ENCODE measurements at places on chromosomes 1 and 21.

- no peak for DNase-seq
Measured at GRCh38 chr1:25128121-25128621, 104.1 kb downstream of the SYF2 start.

DNA sequence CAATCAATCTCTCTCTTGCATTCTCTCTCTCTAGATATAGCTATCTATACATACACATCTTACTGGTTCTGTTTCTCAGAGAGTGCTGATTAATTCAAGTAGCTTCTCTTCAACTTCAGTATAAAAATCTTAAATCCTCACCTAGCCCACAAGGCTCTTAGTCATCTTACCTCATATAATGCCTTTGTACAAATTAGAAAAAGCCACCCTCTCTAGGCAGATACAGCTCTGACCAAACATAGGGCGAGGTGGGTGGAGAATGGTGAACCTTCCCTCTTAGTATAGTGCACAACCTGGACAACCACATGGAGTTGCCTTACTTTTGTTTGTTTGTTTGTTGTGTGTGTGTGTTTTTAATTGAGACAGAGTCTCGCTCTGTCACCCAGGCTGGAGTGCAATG is 5.1 kb upstream of the INAVA start:
- no peak for DNase-seq

GRCh38 chr1:33128781-33129180 is 47.8 kb downstream of the AZIN2 start:
- DNase-seq = no peak

DNA sequence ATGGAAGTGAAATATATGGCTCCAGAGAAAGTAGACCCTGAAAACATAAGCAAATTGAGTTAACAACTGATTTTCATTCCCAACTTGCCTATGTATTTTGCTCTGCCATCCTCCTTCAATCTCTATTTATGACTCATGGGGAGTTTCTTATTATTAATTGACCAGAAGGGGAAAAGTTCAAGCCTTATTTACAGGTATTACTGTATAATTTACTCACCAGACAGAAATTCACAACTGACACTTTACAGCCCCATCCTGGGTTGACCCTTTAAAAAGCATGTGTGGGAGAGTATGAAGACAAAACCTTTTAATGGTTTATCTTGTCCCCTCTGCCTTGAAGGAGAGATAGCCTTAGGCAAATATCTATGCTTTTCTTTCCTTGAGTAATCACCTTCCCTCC is 39.8 kb upstream of the C1orf53 start:
- no peak for DNase-seq

GRCh38 chr1:1425426-1425752 is 4.3 kb upstream of the ANKRD65 start:
- no peak for DNase-seq

- DNase-seq = no peak
Measured at GRCh38 chr1:222995236-222995580, 147.8 kb downstream of the TLR5 start.

GRCh38 chr1:8247811-8248436 is 70.0 kb upstream of the SLC45A1 start:
- no peak for DNase-seq

GRCh38 chr1:201085902-201086735 is 26.1 kb downstream of the CACNA1S start:
- DNase-seq = peak; percentile 7

GRCh38 chr1:8382051-8382505 is 64.2 kb downstream of the SLC45A1 start:
- DNase-seq = no peak

DNA sequence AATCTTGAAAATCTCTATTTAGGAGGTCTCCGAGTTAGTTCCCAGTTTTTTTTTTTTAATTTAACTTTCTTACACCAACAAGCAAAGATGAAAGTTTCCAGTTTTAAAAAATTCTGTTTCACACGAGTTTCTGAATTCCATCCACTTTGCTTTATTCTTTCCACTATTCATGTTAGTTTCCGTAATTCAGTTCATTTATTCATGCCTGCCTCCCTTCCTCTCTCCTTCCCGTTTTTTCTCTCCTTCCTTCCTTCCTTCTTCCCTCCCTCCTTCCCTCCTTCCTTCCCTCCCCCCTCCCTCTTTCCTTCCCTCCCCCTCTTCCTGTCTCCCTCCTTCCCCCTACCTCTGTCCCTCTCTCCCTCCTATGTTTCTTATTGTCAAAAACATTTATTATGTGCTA is 22.3 kb downstream of the ADGRL2 start:
- no peak for DNase-seq

- no peak for DNase-seq
Measured at GRCh38 chr1:29355375-29355774, 119.1 kb downstream of the PTPRU start.

DNA sequence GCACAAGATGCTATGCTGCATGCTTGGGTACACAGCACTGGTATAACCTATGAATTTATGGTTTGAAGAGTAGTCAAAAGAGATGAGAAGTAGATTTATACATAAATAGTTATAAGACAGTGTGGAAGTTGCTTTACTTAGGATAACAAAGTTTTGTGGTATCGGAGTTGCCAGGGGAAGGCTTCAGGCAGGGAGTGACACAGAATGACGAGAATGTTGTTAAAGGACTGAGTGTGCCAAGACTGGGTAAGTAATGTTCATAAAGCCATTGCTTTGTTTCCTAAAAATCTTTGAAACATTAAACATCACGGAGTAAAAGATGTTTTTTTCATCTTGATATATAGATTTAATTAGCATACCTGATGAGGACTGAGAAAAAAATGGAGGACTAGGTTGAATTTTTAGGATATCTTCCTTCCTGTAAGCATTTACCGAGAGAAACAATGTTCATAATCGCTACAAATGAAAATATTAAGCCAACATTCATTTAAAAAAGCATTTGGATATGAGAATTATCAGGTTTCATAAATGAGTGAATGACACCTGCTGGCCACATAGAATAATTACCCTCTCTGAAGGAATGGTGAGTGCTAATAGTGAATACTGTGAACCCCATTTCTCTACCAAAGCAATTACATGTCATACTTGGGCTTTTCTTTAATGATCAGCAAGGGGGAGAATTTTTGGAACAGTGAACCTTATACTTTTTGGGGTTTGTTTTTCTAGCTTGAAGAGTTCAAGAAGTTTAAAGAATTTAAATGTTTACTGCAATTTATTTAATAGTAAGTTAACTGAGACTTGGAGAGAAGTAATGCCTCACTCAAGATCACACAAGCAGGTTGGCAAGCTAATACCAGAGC is 28.4 kb downstream of the EXTL2 start:
- DNase-seq = no peak

DNA sequence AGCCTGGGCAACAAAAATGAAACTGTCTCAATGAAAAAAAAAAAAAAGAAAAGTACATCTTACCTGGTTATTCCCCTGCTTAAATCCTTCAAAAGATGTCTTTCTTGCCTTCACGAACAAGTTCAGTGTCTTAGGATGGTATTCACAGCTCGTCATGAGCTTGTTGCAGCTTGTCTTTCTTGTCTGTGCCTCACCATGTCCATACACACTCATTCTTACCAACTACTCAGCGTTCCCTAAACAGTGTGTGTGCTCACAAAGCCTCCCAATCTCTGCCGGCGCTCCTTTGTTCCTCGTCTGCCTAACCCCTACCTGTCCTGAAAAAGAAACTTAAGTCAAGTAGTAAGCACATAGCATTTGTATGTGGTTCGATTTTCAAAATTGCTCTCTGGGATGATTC is 31.1 kb downstream of the UBE4B start:
- DNase-seq = no peak

DNA sequence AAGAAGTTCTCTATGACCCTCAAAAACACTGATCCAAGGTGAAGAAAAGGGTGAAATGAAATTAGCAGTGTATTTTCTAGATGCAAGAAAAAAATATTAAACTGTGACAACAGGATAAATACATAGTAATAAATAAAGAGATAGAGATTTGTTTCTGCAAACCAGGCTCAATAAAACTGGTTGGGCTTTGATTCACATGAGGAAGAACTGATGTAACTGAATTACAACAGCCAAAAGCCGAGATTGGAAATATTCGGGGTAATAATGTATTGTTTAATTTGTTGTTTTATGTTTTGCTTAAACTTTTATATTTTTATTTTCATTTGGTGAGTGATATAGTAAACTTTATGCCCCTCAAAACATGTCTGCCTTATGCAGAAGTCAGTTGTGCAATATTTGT is 285.0 kb downstream of the BRINP3 start:
- no peak for DNase-seq

- DNase-seq = peak; percentile 45
Measured at GRCh38 chr21:37257967-37258877, 8.9 kb downstream of the VPS26C start.

GRCh38 chr1:185463011-185463410 is 146.0 kb upstream of the IVNS1ABP start:
- no peak for DNase-seq

GRCh38 chr1:203686091-203686632 is 59.5 kb downstream of the ATP2B4 start:
- no peak for DNase-seq

GRCh38 chr1:200179781-200180160 is 152.3 kb downstream of the NR5A2 start:
- no peak for DNase-seq

GRCh38 chr1:6922096-6922931 is 137.1 kb downstream of the CAMTA1 start:
- DNase-seq = no peak

- no peak for DNase-seq
Measured at GRCh38 chr1:37083603-37084002, 49.3 kb upstream of the GRIK3 start.

- DNase-seq = no peak
Measured at GRCh38 chr1:24635195-24635843, 7.8 kb upstream of the SRRM1 start.

GRCh38 chr1:183103147-183103546 is 79.9 kb downstream of the LAMC1 start:
- DNase-seq = no peak

DNA sequence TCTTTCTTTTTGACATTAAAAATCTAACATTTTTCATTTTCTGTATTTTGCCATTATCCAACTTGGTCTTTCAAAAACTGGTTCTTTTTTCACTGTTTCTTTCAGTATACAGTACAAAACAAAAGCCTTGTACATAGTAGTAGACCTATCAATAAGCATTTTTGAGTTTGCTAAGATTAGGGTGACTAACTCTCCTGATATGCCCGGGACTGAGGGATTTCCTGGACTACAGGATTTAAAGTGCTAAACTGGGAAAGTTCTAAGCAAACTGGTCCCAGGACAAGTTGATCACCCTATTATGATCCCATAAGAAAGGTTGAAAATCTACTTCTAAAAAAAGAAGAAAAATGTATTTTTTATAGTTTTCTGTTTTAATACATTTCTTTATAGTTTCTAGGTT is 120.9 kb downstream of the USP25 start:
- DNase-seq = no peak

GRCh38 chr1:200653022-200653462 is 16.7 kb downstream of the DDX59 start:
- DNase-seq = no peak

DNA sequence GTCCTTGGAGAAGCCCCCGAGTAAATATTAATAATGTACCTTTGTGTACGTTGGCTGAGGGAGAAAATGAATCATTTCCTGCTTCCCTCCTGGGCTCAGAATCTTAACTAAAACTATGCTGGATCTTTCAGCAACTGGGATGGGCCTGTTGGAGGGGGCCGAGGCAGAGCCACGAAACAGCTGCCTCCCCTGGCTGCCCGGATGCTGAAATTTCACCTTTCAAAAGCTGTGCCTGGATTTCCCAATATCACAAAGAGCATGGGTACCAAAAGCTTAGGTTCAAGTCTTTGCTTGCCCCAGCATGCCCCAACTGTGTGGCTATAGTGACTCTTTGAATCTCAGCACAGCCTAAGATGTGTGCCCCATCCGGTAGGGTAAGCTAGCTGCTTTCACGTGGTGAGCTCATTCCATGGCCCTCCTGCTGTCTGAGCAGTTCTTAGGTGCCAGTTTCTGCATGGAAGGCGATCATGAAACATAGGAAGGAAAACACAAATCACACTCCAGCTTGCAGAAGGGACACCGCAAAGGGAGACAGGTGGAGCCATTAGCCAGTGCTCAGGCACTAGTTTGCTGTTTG is 473.5 kb downstream of the PTPRU start:
- no peak for DNase-seq

DNA sequence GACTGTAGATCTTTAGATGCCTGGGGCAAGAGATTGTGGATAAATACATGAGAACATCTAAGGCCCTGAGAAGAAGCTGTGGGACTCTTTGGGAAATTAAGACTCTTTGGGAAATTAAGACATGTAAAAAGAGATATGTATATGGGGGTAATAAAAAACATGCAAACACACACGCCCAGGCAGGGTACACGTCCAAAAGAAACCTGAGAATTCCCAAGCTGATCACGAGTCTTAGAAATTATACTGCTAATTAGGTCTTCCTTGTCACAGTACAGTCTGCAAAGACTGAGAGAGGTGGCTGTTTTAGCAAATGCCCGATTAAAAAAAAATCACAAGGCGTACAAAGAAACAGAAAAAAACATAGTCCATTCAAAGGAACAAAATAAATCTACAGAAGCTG is 39.3 kb upstream of the ERO1B start:
- DNase-seq = no peak

DNA sequence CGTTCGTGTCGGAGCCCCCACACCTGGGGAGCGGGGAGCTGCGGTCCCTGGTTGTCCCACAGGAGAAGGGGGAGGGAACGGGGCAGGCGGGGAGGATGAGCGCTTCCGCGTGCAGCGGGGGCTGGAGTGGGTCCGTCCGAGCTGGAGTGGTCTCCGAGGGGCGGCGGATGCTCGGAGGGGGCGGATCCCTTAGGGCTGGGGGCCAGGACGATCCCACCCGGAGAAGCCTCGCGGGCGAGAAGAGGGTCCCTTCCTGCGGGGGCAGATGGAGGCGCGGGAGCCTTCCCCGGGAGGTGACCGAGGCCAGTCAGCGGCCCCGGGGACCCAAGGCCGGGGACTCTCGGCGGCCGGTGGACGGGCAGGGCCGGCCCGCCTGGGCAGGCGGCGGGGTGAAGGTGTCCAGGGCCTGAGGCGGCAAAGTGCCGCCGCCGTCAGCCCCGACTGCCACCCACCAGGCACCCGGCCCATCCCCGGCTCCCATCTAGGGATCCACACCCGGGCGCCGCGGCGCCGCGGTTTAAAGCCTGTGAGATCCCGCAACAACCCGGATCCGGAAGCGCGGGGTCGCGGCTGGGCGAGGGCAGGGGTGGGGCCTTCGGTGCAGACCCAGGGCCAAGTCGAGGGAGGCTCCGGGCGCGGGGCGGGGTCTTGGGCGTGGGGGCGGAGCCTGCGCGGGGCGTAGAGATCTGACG is 5.3 kb upstream of the CCDC27 start:
- DNase-seq = peak; percentile 72

Data from stimulated activated CD8-positive, alpha-beta memory T cell treated with anti-CD3 and anti-CD28 coated beads, Interleukin-12 subunit alpha, Interleukin-12 subunit beta, amount 100 ng/mL, for 1 hour (primary cell).